NT2/D1 (cell line): ENCODE measurements at places on chromosomes 4 and X.

DNA sequence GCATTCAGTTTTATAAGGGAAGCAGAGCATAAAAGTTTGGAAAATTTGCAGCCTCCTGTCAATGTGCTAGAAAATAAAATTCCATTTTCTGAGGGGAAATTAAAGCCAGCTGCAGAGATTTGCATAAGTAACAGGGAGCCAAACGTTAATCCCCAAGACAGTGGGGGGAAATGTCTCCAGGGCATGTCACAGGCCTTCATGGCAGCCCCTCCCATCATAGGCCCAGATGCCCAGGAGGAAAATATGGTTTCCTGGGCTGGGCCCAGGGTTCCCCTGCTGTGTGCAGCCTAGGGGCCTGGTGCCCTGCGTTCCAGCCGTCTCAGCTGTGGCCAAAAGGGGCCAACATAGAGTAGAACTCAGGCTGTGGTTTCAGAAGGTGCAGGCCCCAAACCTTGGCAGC lies 9.3 kb downstream of the RNF4 start:
- no peak for DNase-seq

DNA sequence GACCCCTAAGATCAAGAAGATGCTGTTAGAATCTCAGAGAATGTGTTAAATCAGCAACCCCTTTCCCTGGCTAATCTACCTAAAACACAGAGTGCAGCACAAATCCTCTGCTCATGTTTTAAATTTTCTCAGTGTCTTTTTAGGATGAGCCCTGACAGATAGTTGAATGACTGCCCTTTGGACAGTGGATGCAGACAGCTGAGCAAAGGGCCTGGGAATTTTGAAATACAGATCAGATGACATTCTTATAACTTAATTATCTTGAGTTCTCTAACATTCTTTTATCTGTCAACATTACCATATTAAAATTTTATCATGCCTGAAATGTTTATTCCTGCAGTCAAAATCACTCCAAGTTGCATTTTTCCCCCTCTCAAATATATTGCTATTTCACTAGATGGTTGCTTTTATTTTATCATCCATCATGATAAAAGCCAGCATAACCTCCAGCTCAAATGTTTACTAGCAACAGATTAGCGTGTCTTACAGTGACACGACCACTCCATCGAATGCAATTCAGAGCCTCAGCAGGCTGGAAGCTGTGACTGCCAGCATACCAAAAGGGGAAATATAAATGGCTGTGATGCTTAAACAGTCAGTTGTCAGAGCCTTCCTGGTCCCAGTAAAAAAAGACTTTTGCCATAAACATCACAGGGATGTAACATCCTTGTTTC lies 22.8 kb upstream of the ARHGAP24 start:
- DNase-seq, result no peak

- no peak for DNase-seq
These were observed 335.9 kb upstream of the AR start for GRCh38 chrX:67207912-67208311.

DNA sequence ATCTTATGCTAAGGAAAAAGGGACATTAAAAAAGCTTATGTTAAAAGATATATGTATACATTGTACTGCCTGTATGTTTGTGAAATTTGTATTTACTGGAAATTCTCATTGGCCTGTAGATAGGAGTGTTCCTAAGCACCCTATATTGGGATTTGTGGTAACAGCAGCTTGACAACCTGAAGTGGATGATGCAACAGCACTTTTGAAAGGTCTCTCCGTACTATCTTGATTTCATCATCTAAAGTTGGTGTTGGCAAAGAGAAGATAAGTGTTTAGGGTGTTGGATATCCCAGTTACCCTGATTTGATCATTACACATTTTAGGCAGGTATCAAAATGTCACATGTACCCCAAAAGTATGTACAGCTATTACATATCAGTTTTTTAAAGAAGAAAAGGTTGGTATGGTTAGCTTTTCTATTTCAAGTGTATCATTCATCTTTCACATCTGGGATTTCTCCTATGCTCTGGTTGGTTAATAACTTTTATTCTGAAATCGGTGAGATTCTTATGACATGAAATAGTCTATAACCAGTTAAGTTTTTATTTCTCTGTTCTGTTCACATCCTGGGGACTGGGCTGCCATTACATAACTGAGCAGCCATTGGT lies 10.3 kb downstream of the HADH start:
- DNase-seq, result no peak
